Lung (tissue), 17 donors: ENCODE measurements at places on chromosomes 1 and 21. TPM values are rescaled to one million over a fixed set of nuclear protein-coding genes. Genes with fewer than 3 reads are reported as not detected.

Gene MTMR11
- total RNA-seq = 10.1 TPM

Gene OR2L13
- total RNA-seq = not detected

Gene LRRC71
- total RNA-seq = 17.2 TPM

Gene LCE1E
- not detected for total RNA-seq

Gene C1orf105
- not detected for total RNA-seq

Gene RXFP4
- not detected for total RNA-seq

Gene DTL
- 5.1 TPM for total RNA-seq

Gene IL6R
- 79.7 TPM for total RNA-seq

Gene RNU1-3
- under 0.01 TPM for total RNA-seq

Gene OR2M7
- not detected for total RNA-seq

DNA sequence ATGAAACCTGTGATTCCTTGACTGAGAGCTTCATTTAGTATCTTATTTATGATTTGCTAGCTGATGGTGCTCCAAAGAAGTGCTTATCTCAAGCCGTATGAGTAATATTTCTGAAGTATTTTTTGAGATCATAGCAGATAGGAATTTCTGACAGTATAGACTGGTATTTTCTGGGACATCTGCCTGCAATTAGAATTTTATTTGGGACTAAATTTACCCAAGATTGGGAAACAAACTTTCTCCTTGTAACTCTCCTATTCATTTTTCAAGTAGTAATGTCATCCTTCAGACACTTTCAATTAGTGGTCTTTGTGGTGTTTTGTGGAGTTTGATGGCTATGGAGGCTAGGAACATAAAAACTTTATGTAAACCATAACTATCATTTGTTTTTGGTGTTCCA is 597.2 kb upstream of the ZP4 start:
- no peaks in the 10 kb centered on the region for H3K27me3 ChIP-seq
- no peaks in the 10 kb centered on the region for H3K36me3 ChIP-seq

- peak overlapping the region; percentile 76 for H3K27ac ChIP-seq
- peaks cover 13% of the 10 kb centered on the region for H3K36me3 ChIP-seq
- no peaks in the 10 kb centered on the region for H3K27me3 ChIP-seq
- H3K4me1 ChIP-seq = no peaks in the 10 kb centered on the region
Observed at GRCh38 chr1:1345384-1345783, 3.8 kb downstream of the DVL1 start.

DNA sequence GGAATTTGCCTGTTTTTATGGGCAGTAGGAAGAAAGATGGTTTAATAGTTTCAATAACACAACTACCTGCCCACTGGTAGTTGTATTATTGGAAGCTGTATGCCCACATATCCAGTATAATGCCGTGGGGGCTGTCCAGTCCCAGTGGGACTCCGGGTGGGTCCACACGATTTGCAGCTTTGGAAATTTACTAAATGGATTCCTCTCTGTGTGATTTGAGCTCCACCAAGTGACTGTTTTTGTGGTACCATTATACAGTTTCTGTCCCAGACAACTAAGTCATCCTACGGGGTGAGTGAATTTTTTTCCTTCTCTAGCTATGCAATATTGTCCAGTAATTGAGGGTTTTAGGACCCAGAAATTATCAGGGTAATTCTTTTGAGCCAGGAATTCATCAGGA is 86.8 kb downstream of the PLA2G4A start:
- H3K27ac ChIP-seq = no peak overlapping the region
- H3K4me3 ChIP-seq = no peak overlapping the region
- no peaks in the 10 kb centered on the region for H3K4me1 ChIP-seq
- no peak for DNase-seq
- H3K27me3 ChIP-seq = no peaks in the 10 kb centered on the region
- H3K36me3 ChIP-seq = no peaks in the 10 kb centered on the region

GRCh38 chr1:229101011-229101871 is 169.7 kb upstream of the RAB4A start:
- no peaks in the 10 kb centered on the region for H3K36me3 ChIP-seq
- no peak for DNase-seq
- H3K27me3 ChIP-seq = no peaks in the 10 kb centered on the region
- no peak overlapping the region for H3K4me3 ChIP-seq

- H3K4me1 ChIP-seq = no peaks in the 10 kb centered on the region
- no peaks in the 10 kb centered on the region for H3K27me3 ChIP-seq
- H3K36me3 ChIP-seq = no peaks in the 10 kb centered on the region
Observed at GRCh38 chr1:104780470-104781078, 1030.9 kb downstream of the AMY1C start.

GRCh38 chr1:36027766-36028165 is 56.1 kb upstream of the TEKT2 start:
- H3K4me1 ChIP-seq = no peaks in the 10 kb centered on the region
- no peak for DNase-seq
- no peak overlapping the region for H3K27ac ChIP-seq
- peaks cover 23% of the 10 kb centered on the region for H3K36me3 ChIP-seq
- H3K27me3 ChIP-seq = no peaks in the 10 kb centered on the region

DNA sequence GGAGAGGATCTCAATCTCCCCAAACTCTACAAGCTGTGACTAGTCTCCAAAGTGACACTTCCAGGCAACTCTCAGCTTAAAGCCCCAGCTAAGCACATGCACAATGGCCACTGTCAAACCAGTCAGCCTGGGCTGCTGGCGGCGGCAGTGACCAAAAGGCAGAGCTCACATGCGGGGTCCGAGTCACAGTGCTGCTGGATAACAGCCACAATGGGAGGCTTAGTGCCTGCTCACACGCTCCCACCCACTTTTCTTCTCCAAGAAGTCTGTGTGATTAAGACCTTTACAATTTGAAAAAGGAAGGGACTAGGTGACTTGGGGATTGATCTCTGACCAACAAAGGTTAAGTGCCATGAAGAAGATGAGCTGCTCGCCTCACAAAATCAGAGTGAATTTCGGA is 16.8 kb downstream of the RIPK4 start:
- no peak overlapping the region for H3K4me3 ChIP-seq
- no peak overlapping the region for H3K27ac ChIP-seq
- H3K36me3 ChIP-seq = no peaks in the 10 kb centered on the region
- H3K4me1 ChIP-seq = peaks cover 10% of the 10 kb centered on the region
- DNase-seq = no peak

DNA sequence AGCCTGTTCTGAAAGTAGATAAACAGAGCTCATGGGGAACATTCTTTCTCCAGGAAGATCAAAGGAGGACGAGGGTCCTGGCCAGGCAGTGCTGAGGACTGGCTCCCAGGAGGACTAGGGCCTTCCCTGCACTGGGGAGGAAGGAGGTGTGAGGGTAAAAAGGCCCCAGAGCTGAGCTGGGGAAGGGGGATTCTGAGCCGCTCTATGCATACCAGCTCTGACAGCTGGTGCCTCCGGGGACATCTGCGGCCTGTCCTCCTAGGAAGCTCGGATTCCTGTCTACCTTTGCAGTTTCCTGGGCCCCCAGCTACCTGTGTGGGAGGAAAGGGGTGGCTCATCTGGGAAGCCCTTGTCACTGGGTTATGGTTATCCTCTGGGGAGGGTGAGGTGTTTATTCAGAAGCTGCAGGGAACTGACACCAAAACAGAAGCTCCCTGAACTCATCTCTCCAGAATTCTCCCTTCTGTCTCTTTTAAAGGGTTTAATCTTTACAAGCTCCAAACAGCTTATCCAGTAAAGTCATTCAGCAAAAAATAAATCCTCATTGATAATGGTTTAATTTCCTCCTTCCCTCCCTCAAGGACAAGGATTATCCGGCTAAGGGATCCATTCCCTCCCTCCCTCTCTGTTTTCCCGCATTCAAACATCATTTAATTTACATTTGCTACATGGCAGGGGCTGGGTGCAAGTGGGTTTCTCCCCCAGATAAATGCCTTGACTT is 31.0 kb downstream of the NENF start:
- H3K27me3 ChIP-seq = no peaks in the 10 kb centered on the region
- no peak overlapping the region for H3K27ac ChIP-seq
- no peaks in the 10 kb centered on the region for H3K4me1 ChIP-seq
- H3K4me3 ChIP-seq = no peak overlapping the region
- no peaks in the 10 kb centered on the region for H3K36me3 ChIP-seq
- DNase-seq = no peak

DNA sequence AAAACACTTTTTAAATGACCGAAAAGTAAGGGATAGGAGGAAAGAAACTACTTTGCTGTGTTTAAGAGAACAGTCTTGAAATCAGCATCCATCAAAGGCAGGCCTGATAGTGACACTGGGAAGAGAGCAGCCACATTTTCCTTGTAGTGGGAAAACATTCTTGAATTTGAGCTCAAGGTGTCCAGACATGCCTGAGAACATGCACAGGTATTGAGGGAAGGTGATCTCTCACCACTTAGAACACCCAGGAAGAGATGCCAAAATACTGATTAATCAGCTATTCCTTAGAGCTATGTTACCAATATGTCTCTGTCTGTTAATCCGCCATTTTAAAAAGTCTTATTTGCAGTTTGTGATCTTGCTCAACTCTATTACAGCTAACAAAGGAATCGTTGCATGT is 25.9 kb downstream of the IL12RB2 start:
- no peak for DNase-seq
- H3K4me1 ChIP-seq = no peaks in the 10 kb centered on the region
- H3K36me3 ChIP-seq = no peaks in the 10 kb centered on the region
- no peak overlapping the region for H3K4me3 ChIP-seq

- peaks cover 11% of the 10 kb centered on the region for H3K36me3 ChIP-seq
- no peak overlapping the region for H3K27ac ChIP-seq
Observed at GRCh38 chr1:155069551-155070157, 6.1 kb downstream of the EFNA4 start.

DNA sequence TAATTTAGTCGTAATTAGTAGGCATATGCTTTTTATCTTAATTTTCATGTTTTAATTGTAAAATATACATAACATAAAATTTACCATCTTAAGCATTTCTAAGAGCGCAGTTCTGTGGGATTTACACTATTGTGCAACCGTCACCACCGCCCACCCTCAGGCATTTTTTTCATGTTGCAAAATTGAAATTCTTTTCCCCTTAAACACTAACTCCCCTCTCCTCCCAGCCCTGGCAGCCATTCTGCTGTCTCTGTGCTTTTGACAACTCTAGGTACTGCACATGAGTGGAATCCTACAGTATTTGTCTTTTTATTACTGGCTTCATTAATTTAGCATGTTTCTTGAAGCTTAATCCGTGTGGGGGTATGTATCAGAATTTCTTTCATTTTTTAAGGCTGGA is 7.8 kb downstream of the PIK3CD start:
- H3K27me3 ChIP-seq = peaks cover 2% of the 10 kb centered on the region
- no peaks in the 10 kb centered on the region for H3K36me3 ChIP-seq
- H3K4me3 ChIP-seq = no peak overlapping the region
- H3K27ac ChIP-seq = no peak overlapping the region
- peak; percentile 27 for DNase-seq

- H3K4me1 ChIP-seq = no peaks in the 10 kb centered on the region
- DNase-seq = no peak
- H3K36me3 ChIP-seq = no peaks in the 10 kb centered on the region
- H3K27ac ChIP-seq = no peak overlapping the region
- no peak overlapping the region for H3K4me3 ChIP-seq
- peaks cover 2% of the 10 kb centered on the region for H3K27me3 ChIP-seq
Observed at GRCh38 chr1:17984583-17984982, 123.0 kb upstream of the IGSF21 start.
